SHP77 (cell line): ENCODE measurements at places on chromosomes 3 and 15.

- peak; percentile 34 for DNase-seq
These were observed 187.2 kb downstream of the RORA start for GRCh38 chr15:61041886-61042285.

GRCh38 chr3:126512916-126513650, 4.5 kb downstream of the UROC1 start:
- DNase-seq = no peak

DNA sequence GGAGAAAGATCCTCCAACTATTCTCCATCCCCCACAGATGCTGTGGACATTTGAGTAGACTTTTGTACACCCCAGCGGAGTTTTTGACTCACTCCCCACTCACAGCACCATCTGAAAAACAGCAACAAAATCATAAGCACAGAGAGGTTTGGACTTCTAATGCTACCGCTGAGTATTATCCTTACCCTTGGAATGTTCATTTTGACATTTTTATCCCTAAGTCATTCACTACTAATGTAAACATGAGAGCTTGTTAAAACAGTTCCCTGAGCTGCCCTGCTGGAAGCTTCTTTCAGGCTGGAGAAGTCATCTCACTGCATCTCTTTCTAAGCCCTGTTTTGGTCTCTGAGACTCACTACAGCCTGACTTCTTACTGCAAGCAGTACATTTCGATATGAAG, 1045.9 kb downstream of the MCTP2 start:
- no peak for DNase-seq

DNA sequence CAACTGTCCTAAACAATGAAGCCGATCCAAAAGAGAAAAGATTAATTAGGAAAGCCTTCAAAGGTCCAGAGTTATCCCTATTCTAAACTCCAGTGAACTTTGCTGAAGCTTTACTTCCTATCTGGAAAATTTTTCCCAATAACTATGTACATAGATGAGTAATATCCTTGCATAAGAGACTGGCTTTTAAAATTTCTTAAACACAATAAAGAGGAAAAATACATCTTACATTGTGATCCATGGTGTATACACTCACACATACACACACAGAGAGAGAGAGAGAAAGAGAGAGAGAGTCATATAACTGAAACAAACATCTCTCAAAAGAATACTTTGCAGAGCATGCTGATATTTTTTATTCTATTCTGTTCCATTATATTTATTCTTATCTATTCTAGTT, 20.0 kb downstream of the SPTSSB start:
- no peak for DNase-seq

DNA sequence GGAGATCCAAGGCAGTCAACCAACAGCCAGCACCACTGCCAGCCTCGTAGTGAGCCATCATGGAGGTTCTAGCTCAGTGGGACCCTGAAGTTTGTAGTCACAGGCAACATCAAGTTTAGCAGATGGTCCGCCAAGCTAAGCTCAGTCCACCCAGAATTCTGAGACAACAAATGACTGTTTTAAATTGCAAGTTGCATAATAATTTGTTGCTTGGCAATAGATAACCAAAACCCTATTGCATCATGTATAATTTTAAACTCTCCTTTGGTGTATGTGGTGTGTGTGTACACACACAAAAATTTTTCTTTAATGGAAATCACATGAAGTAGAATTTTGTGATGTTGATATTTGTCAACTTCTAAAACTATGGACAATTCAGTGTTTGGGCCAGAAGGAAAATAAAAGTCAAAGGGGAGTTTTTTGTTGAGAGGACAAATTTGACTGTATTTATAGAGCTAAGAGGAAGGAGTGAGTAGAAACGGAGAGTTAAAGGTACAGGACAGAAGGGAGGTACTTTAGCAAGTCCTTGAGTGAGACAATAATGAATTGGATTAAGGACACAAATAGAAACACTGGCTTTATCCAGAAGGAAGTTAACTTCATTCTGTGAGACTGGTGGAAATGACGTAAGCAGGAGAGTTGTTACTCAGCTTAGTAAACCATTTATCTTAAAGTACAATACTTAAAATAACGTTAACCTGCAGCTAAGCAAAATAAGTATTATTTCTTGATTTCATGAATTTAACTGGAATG, 83.6 kb downstream of the NCEH1 start:
- no peak for DNase-seq

GRCh38 chr15:35320158-35320780, 225.7 kb downstream of the DPH6 start:
- DNase-seq = no peak

DNA sequence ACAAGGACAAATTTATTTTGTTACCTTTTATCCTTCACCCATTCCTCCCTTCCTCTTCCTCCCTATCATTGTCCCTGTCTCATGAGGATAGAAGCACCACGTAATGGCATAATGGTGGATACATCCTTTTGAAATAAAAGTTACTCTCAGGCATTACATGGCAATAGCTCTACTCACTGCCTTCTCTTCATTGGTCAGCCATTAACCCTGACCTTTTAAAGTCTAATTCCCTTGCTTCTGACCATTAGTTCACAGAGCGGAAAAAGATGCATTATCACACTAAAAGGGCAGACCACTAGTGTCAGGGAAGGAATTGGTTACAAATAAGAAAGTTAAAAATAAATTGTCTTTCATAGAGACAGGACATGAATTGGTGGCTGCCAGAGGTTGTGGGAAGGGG, 54.6 kb upstream of the EIF1B start:
- no peak for DNase-seq
